Amygdala (tissue), 56 donors: ENCODE measurements at places on chromosomes 12 and 14.

GRCh38 chr14:92735344-92735743 lies 13.1 kb downstream of the LGMN start:
- no peak for DNase-seq

DNA sequence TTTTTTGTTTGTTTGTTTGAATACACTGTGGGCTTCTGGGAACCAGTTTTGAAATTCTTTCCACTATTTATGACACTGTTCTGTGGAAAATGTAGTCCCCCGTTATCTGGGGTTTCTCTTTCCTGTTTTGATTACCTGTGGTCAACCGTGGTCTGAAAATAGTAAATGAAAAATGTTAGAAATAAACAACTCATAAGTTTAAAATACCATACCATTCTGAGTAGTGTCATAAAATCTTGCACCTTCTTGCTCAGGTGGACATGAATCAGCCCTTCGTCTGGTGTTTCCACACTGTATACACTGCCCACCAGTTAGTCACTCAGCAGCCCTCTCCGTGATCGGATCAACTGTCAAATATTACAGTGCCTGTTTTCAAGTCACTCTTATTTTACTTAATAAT lies 5.1 kb upstream of the PAPOLA start:
- no peak for DNase-seq

GRCh38 chr12:67427336-67427735 lies 158.2 kb downstream of the CAND1 start:
- no peak for DNase-seq

DNA sequence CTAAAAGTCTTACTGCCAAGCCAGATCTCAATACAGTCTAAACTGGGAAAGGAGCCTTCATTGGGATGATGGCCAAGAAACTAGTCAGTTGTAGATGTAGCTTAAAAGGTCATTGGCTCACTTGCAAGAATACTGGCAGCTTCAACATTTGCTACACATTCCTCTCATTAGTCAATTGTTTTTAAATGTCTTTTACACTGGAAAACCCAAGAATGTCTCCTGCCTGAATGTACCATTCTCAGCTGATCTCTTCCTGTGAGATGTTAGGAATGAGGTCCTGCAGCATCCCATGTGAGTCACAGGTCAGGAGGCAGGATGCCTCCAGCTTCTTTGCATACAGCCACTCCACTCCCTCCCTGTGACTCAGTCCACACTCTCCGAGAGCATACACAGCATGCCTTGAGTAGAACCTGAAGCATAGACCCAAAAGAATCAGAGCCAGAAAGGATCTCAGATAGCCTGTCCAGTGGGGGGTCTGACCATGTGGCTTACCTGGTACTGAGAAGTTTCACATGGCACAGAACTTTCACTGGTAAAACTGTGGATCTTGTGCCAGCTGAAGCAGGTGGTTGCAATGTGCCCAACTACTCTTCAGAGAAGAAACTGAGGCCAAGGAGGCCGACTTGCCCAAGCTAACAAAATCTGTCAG lies 56.0 kb upstream of the HECTD1 start:
- no peak for DNase-seq

- DNase-seq, result no peak
These were observed 63.1 kb downstream of the C14orf132 start for GRCh38 chr14:96102081-96102856.

DNA sequence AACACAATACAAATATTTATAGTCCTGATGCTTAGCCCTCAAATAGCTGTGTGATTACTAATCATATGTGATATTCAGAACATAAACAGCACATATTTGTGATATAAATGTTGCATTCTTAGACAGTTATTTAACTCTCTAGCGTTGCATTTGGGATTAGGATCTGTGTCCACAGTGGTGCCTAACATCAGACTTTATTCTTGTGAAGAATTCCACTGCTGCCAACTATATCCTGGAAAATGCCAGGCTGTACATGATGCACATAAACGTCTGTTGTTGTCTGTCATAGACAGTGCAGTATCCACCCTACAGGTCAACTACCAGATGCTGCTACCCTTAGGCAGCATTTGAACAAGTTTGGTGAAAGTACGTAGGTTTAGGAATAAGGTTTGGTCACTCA lies 39.0 kb downstream of the SLC38A4 start:
- DNase-seq, result no peak

- no peak for DNase-seq
These were observed 11.4 kb upstream of the CYP46A1 start for GRCh38 chr14:99672506-99673304.

GRCh38 chr14:28382444-28383190 lies 384.0 kb upstream of the FOXG1 start:
- no peak for DNase-seq

- DNase-seq, result no peak
These were observed 151.7 kb upstream of the AMIGO2 start for GRCh38 chr12:47231456-47231855.

- DNase-seq, result no peak
These were observed 100.8 kb upstream of the DACT1 start for GRCh38 chr14:58537004-58537403.

DNA sequence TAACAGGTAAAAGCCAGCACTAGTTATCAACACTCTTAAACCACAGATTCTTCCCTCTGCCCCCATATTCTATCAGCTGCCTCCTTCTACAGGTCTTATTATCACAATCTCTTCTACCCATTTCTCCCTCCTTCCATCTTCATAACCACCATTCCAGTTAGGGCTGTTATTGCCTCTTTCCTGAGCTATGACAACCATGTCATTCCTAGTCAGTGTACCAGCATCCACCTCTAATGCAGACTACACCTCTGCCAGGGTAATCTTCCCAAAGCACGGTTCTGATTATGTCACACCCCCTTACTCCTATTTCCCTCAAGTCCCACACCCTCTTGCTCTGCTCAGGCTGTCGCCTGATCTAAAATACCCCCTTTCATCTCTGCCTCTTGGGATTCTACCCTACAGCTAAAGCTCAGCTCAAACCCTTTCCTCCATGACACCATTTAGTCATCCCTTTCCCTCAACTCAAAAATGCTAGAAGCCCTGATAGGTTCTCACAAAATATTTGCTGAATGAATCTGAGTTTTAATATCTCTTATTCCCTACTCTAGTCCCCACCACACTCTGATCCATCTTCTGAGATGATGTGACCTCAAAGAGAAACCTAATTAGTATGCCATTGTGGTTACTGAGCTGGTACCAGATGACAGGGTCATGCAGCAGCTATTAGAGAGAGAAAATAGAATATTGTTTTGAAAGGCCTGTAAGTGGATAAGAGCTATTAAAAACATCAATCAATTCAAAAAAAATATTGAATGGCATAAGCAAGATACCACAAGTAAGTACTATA lies 11.7 kb downstream of the RACGAP1 start:
- DNase-seq, result no peak

- no peak for DNase-seq
These were observed 1.3 kb downstream of the KSR2 start for GRCh38 chr12:117967512-117967911.

DNA sequence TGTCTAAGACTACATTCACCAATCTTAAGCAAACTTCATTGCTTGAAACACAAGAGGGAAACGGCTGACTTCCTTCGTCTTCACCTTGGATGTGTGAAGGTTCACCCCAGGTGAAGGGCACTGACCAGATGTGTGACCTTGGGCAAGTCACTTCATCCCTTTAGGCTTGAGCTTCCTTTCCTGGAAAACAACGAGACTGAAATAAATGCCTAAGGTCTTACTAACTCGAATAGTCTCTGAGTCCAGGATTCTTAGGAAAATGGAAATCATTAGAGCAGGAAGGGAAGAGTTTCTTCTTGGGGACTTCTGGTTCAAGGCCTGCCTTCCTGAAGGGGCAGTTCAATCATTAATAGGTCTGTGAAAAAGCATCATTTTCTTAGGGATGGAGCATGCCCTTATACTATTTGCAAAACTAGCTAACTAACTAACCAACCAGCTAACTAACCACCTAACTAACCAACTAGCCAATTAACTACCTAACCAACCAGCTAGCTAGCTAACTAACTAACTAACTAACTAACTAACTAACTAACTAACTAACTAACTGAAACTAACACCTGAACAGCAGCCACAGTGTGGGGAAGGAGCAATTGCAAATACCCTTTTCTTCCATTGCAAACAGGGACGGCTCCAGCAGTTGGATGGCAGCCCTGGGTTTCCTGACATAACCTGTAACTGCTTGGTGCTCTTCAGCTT lies 31.5 kb upstream of the EMP1 start:
- no peak for DNase-seq

GRCh38 chr12:90010089-90010488 lies 301.5 kb upstream of the ATP2B1 start:
- DNase-seq, result no peak

- DNase-seq, result no peak
These were observed 17.2 kb downstream of the ZFP36L1 start for GRCh38 chr14:68775614-68776126.

GRCh38 chr12:52442600-52443061 lies 8.5 kb upstream of the KRT75 start:
- DNase-seq, result no peak

DNA sequence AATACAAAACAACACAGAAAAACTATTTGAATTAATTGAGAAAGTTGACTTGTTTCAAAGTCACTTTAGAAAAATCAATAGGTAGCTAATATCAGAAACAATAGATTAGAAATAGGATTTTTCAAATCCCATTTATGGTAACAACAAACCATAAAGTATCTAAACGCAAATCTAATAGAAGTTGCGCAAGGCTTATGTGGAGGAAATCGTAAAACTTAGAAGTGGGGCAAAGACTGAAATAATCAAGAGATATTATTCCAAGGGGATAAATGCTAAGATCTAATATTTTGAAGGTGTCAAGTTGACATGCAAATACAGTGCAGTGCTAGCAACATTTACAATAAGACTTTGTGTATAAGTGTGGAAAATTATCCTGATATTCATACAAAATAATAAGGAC lies 87.2 kb downstream of the TRHDE start:
- DNase-seq, result no peak

DNA sequence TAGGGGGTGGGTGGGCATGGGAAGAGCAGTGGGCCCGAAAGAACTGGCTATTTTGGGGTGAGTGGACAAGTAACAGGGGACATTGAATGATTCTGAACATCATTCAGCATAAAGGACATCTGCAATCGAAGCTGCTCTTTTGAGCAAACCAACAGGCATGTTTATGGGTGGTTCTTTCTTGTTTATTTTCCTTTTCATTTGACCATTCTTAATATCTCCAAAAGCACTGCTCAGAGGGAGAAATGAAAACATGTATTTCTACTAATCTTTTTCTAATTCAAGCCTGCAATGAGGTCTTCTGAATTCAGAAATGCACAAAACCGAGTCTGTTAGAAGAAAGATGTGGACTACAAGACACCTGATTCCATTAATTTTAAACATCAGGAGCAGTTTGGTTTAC lies 54.0 kb downstream of the NUAK1 start:
- DNase-seq, result no peak

DNA sequence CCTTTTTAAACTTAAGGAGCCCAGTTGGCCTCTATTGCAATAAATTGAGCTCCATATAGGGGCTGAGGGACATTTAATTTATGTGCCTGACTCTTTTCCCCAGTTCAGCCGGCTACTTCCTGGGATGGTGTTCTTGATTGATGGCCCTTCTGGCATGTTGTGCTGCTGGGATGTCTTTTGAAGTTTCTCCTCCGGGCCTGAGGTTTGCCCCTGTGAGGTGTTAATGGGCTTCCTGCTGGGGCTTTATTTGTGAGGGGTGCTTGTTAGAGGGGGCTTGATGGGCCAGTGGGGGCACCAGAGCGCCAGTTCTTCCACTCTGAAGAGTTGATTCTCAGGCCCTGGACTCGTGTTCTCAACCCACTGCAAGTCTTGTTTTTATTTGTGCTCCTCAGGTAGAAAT lies 69.6 kb downstream of the CHST11 start:
- no peak for DNase-seq

DNA sequence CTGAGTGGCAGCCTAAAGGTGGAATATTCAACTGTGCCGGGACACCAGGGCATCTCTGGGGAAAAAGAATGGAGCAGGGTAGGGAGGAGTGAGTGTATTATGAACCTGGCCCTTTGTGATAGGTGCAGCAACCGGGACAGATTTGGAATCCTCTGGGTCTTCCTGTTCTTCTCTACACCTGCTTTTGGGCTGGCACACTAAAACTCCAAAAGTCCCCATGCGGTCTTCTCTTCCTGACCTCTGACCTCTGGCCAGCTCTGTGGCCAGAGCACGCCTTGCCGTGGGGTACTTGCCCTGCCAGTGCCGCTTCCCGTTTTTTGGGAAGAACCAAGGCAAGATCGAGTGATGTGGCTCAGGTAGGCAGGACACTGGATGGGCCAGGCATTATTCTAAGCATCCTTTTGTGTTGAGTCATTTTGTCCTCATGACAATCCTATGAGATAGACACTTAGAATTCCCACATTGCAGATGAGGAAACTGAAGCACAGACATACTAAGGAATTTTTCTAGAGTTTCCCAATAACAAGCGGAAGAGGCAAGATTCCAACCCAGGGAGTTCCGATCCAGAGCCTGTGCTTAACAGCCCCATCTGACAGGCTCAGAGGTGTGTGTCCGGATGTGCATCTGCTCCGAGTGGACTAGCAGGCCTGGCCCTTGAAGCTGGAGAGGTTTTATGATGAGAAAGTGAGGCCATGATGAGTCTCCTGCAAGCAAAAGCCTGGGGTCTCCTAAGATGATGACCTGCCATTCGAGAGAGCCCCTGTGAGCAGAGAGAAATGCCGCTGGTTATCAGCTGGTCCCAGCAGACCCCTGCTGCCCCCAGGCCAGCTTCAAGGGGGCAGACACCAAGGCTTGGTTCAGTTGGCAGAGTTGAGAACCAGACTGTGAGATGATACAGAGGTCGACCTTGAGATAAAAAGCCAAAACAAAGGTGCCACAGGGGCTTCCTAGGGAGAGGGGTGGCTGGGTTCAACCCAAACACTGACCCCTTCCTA lies 67.9 kb upstream of the ESRRB start:
- DNase-seq, result no peak

DNA sequence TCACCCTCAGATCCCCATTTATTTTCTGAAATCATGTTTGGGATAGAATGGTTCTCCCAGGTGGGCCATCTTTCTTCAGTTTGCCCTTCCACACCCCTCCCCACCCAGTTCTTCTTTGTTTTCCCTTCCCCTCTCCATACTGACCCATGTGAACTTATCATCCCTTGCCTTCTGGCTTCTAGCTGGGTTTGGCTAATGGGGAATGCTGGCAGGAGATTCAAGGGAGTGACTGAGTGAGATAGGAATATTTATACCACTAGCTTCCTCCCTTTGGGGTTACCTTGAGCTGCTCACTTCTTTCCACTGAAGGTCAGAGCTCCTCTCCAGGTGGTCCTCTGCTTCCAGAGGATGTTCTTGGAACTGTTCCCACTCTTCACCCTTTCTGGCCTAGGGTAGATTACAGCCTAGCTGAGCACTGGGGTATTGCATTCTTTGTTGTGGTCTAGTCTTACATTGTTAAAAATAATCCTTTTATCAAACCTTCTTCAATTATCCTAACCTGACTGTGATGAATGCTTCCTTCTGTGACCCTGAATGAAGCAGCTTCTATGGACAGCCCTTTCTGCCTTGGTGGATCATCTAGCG lies 88.3 kb upstream of the ATP2B1 start:
- DNase-seq, result no peak

GRCh38 chr14:102500158-102500662 lies 9.4 kb downstream of the ANKRD9 start:
- DNase-seq, result no peak
